Stimulated activated naive B cell treated with anti-CD40 and anti-IgM and Interleukin-4, amounts not matched to agents 10 μg/mL and 1 μg/mL and 100 μg/mL, for 72 hours (primary cell): ENCODE measurements at places on chromosomes 6 and 20.

- no peak for DNase-seq
These were observed 41.8 kb downstream of the SESN1 start for GRCh38 chr6:109052852-109053251.

DNA sequence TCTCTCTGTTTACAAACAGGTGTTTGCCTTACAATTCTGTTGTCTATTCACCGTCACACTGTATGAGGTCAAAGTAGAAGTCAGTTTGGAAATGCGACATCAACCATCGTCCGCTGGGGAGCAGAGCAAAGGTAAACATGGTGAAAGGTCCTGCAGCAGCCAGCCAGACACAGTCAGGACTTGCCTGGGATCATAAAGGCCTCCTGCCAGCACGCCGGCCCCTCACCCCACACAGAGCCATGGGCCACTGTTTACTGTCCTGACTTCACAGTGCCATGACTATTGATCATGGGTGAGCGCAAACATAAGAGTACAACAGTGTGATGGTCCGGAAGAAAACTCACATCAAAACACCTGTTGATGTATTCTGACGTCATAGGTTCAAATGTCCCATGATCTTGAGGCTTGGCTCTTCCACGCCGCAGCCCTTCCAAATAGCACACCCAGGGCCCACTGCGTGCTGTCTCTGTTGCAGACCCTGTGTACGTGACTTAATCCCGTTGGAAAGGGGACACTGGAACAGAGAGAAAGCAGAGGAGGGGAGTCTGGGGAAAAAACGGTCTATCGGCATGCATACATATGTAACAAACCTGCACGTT is 16.9 kb upstream of the PPP1R3G start:
- DNase-seq: no peak

DNA sequence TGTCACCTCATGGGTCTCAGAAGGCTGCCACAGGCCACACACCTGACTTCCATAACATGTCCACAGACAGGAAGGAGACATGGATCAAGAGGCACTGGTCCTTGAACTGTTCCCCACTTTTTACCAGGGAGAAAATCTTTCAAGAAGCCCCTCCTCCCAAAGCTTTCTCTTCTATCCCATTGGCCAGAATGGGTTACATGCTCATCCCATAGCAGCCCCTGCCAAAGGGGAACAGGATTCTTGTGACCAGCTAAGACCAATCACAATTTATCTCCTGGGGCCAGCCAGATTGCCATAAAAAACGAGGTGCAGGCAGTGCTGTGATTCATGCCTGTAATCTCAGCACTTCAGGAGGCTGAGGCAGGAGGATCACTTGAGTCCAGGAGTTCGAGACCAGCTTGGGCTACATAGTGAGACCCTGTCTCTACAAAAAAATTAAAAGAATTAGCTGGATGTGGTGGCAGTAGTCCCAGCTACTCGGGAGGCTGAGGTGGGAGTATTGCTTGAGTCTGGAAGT is 59.4 kb downstream of the TMEM242 start:
- DNase-seq: no peak

- DNase-seq: no peak
These were observed 39.2 kb downstream of the PLAGL2 start for GRCh38 chr20:32168184-32168910.

- no peak for DNase-seq
These were observed 57.9 kb downstream of the ELOVL5 start for GRCh38 chr6:53290537-53291510.

GRCh38 chr20:1895674-1896483 is 672 bp downstream of the SIRPA start:
- peak; percentile 60 for DNase-seq

- no peak for DNase-seq
These were observed 87.5 kb upstream of the SYNDIG1 start for GRCh38 chr20:24381886-24382285.

DNA sequence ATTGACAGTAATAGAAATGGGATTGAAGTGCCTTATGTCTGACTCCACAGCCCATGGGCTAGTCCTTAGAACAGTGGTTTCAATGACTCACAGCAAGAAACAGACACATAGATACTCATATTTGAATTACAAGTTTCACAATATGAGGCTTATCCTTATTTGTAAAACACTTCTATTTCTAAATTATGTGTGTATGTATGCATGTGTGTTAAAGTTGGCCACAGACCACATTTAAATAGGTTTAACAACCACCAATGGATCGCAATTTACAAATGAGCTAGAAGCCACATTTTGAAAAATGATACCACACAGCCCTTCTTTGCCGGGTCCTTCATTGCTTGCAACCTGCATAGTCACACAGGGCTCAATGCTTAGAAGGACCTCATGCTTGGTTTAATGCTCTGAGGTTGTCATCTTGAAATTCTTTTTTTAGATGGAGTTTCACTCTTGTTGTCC is 157.8 kb upstream of the PREP start:
- DNase-seq: no peak

DNA sequence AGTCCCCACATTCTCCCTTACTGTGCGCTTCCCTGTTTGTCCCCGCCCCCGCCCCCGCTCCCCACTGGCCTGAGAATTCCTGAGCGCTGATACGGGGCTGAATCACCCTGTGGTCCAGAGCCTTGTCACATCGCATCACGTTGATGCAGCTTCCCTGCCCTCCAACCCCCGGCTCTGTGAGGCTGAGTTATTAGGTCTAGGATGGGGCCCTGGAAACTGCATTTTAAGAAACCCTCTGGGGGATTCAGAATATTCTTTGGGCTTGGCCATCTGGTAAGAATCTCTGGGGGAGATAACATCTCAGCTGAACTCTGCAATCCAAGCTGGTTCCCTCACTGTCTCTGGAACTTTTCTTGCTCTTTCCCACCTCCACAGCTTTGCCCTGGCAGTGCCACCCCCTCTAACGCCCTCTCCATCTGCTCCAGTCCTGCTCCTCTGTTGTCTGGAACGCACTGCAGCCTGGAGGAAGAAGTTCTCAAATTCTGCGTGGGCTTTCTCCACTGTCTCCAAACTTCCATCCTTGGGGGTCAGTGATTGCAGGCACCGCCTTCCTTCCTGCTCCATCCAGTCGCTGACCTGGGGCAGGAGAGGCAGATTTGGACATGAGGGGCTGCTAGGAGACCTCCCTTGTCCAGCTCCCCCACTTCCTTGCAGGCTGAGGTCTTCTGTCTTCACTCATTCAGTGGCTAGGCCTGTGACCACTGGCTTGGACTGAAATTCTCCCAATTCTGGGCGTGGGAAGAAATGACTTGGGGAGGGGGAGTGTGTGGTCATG is 42.6 kb downstream of the KIAA1755 start:
- no peak for DNase-seq

- no peak for DNase-seq
These were observed 412 bp upstream of the TUBB1 start for GRCh38 chr20:59018817-59019216.

- no peak for DNase-seq
These were observed 31.8 kb downstream of the KCNG1 start for GRCh38 chr20:50991076-50991475.

- DNase-seq: no peak
These were observed 155.3 kb downstream of the HS3ST5 start for GRCh38 chr6:114187563-114187962.

DNA sequence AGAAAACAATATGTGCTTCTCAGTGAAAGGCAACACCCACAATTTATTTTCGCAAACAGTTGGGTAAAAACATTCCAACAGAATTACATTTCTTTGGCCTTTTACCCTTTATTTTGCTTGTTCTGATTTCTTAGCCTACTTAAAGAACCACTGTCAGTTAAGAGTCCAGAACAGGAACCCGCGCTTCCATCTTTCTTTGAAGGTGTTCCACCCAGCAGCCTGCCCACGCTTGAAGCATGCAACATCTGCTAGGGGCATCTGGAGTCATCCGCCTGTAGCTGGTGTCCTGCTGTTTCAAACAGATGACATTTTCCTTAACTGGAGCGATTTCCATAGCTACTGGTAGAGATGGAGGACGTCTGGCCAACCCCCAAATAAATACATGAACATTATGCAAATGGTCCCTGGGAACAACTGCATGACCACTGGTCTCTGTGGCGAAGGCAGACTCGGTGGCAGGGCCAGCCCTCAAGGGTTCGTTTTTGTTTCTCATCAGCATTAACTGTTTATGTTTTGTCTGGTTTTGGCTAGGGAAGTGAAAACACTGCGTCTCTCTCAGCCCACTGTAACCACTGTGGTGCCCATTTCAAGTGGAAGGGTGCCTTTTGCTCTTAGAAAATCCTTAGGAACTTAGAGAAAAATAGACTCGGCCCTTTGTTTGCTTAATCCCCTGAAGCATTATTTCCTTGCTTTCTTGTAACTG is 51.6 kb downstream of the LAMA4 start:
- no peak for DNase-seq

GRCh38 chr6:6696867-6697531 is 108.5 kb downstream of the LY86 start:
- no peak for DNase-seq

- no peak for DNase-seq
These were observed 838 bp downstream of the STMN3 start for GRCh38 chr20:63652192-63652980.

- DNase-seq: no peak
These were observed 97.5 kb upstream of the CDYL start for GRCh38 chr6:4678506-4679300.

- no peak for DNase-seq
These were observed 16.7 kb downstream of the DYNLT1 start for GRCh38 chr6:158627940-158628211.

GRCh38 chr6:106377061-106377540 is 16.6 kb downstream of the CRYBG1 start:
- DNase-seq: no peak

GRCh38 chr6:90118069-90118468 is 178.6 kb downstream of the BACH2 start:
- DNase-seq: no peak

- no peak for DNase-seq
These were observed 22.1 kb downstream of the SCP2D1 start for GRCh38 chr20:18835466-18836256.

DNA sequence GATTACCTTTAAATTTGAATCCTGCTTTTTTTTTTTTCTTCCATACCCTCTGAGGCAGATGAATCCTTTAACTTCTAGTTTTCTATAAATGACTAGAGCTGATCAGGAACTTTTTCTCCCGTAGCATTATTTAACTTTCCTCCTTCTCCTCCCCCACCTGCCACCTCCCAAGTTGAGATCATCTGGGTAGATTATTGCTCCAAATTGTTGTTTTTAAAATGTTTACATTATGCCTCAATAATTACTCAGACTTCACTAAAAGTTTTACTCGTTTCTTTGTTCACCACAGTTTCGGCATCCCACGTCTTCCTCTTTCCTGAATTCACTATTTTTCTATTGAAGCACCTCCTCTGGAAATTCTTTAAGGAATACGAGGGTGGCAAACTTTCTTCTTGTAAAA is 16.6 kb upstream of the SCUBE3 start:
- DNase-seq: no peak

GRCh38 chr6:30363459-30363858 is 18.5 kb downstream of the RPP21 start:
- DNase-seq: no peak

- DNase-seq: no peak
These were observed 165.7 kb downstream of the SMOC2 start for GRCh38 chr6:168606722-168607121.

- DNase-seq: no peak
These were observed 29.1 kb downstream of the OPN5 start for GRCh38 chr6:47810885-47811284.

DNA sequence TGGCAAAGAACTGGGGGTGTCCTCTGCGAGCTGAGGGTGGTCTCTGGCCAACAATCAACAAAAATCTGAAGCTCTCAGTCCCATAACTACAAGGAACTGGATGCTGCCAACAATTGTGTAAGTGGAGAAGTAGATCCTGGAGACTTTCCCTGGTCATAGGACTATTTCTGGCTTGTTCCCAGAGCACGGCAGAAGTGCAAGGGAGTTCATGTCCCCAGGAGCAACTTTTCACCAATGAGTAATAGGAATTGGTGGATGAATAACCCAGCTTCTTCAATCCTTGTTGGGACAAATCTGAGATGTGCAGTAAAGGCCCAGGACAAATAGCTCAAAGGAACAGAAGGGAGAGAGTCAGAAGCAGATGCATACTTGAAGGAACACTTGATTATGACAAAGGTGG is 95.5 kb downstream of the QRSL1 start:
- no peak for DNase-seq

- DNase-seq: no peak
These were observed 26.6 kb upstream of the PCMTD2 start for GRCh38 chr20:64228751-64229506.

GRCh38 chr6:37759221-37760144 is 60.0 kb upstream of the ZFAND3 start:
- DNase-seq: no peak

DNA sequence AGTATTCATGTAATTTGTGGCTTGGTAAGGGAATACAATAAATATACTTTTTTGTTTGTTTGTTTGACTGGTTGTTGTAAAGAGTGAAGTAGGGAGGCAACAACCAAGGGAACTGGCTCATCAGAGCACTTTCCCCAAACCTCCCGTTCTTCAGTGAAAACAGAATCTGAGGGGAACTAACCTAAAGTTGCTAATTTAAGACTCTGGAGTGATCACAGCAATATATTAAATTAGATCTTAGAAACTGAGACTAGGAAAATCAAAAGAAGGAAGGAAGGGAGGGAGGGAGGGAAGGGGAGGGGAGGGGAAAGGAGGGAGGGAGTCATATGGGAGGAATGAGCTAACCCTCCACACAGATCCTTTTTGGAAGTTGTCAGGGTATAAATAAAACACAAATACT is 144.9 kb downstream of the SYNDIG1 start:
- no peak for DNase-seq

- no peak for DNase-seq
These were observed 305.9 kb downstream of the LAMA2 start for GRCh38 chr6:129188795-129189194.

DNA sequence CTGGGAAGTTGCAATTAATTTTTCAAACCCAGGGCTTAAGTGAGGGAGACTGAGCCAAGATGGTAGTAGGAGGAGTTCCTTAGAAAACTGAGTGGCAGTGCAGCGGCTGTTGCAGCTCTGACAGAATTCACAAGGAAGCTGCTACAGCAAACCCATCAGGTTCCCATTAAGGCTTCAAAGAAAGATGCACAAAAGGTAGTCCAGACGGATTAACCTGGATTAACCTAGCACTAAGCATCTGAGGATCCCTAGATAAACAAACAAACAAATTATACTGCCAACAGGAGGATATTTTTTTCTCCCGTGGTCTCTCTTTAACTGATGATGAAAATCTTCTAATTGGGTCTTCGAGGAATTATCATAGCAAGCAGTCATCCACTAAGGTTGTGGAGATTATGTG is 5.2 kb downstream of the TENT5A start:
- no peak for DNase-seq

GRCh38 chr6:31727034-31727716 is 1.9 kb downstream of the DDAH2 start:
- peak; percentile 80 for DNase-seq

- DNase-seq: no peak
These were observed at the start of gene CCR6 for GRCh38 chr6:167122827-167123657. Gene CCR6 (plus strand): TSS chr6:167123096. CDS start chr6:167136135, 13,039 bp downstream.

- DNase-seq: no peak
These were observed 1.4 kb downstream of the MAPK13 start for GRCh38 chr6:36131511-36132245.

- DNase-seq: no peak
These were observed 83.4 kb upstream of the BMP5 start for GRCh38 chr6:55958790-55959189.

GRCh38 chr6:151043944-151044343 is 178.4 kb downstream of the MTHFD1L start:
- DNase-seq: no peak
